ENCODE measurements at places on chromosomes 1 and 21. TPM values are rescaled to one million over a fixed set of nuclear protein-coding genes. Genes with fewer than 3 reads are reported as not detected.

DNA sequence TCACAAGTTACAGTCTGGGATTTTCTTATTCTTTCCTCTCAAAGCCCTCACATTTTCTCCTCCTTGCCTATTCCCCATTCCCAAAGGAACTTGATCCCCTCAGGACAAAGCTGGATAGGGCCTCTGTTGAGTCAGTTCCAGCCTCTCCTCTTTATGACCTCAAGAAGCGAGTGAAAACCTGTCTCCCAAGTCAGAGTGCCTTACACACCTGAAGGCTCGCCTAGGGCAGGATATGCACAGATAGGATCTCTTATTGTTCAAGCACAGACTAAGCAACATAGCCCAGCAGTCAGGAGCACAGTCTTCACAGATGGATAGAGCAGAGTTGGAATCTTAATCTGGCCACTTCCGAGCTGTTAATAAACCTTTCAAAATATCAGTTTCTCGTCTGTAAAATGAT, 60.8 kb upstream of the PRRC2C start:
- no peak for DNase-seq

DNA sequence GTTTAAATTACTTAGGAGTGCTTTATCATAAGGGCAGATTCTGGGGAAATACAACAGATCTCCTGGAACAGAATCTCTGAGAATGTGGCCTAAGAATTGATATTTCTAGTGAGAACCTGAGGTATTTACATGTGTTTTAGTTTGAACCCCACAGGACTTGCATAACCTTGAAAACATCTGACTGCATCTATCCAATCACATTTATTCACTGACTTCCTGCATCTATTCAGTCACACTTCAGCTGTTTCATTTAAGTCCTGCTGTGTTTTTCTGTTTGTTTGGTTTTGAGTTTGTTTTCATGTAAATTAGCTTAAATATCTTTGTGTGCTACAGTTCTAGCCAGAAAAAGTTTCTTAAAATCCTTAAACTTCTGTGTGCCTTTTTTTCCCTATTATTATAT, 1260.7 kb downstream of the PLA2G4A start:
- DNase-seq, result peak; percentile 67

- peak; percentile 86 for DNase-seq
Observed at GRCh38 chr1:62841587-62842169, 57.7 kb downstream of the ATG4C start.

GRCh38 chr1:114341299-114341698, 169.7 kb downstream of the TRIM33 start:
- no peak for DNase-seq

GRCh38 chr21:34523019-34523555, 11.1 kb upstream of the KCNE1 start:
- no peak for DNase-seq

GRCh38 chr1:227070638-227071285, 130.7 kb downstream of the COQ8A start:
- no peak for DNase-seq

- DNase-seq, result no peak
Observed at GRCh38 chr21:31938330-31939301, 65.8 kb downstream of the HUNK start.

HSPG2 gene
- polyA plus RNA-seq, result 49.6 TPM

NUCKS1 gene
- 185 TPM for polyA plus RNA-seq

NPR1 gene
- 1.6 TPM for polyA plus RNA-seq

OLIG2 gene
- polyA plus RNA-seq, result 164 TPM

Data from spinal cord (tissue), 10 donors.